ENCODE measurements at places on chromosomes 7 and 10.

DNA sequence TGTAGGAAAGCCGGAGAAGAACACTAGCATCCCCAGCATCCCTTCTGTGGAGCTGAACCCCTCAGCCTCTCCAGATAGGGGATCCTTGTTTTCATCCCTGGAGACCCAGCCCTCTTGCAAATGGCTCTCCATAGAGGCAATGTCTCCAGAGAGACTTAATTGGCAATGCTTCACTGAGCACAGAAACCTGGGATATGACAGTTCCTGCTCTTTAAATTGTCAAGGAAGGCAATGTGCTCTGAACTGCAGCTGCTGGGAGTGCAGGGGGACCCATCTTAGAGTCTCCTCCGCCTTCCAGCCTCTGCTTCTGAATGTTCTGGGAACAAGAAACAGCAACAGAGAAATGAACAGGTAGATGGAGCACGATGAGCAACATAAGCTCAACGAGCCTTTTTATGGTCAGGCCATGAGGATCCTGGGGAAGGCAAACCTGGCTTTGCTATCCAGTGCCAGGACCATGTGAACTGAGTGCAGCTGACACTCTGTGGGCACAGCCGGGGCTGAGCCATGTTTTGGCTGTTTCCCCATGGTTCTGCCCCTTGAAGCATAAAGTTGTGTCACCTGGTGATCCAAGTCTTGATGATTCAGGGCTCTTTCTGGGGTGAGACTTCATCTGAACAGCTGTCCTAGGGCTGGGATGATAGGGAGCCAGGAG is 481.0 kb downstream of the PLXNA4 start:
- DNase-seq, result no peak

GRCh38 chr7:31735991-31736982 is 49.3 kb downstream of the PPP1R17 start:
- peak; percentile 36 for DNase-seq

DNA sequence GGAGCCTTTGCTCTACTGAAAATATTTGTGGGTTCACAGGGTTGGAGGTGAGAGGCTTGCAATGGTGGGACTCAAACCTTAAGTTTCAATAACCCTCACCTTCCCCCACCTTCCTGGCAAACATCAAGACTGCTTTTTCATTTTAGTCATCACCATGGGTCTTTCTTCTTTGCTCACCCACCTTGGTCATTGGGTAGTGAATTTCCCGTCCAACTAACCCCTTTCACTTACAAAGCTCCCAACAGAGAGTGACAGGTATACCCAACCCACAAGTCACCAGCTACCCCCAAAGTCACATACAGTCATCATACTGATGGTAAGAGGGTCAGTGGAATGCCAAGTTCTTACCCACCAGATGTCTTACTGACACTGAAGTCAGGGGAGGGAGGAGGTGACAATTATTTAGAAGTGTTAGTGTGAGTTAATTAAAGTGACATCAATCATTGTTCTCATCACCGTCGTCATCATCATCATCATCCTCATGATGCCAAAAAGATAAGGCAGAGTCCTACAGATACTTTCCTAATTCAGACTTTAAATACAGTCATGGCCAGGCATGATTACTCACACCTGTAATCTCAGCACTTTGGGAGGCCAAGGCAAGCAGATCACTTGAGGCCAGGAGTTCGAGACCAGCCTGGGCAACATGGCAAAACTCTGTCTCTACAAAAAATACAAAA is 49.0 kb downstream of the PIK3AP1 start:
- no peak for DNase-seq

DNA sequence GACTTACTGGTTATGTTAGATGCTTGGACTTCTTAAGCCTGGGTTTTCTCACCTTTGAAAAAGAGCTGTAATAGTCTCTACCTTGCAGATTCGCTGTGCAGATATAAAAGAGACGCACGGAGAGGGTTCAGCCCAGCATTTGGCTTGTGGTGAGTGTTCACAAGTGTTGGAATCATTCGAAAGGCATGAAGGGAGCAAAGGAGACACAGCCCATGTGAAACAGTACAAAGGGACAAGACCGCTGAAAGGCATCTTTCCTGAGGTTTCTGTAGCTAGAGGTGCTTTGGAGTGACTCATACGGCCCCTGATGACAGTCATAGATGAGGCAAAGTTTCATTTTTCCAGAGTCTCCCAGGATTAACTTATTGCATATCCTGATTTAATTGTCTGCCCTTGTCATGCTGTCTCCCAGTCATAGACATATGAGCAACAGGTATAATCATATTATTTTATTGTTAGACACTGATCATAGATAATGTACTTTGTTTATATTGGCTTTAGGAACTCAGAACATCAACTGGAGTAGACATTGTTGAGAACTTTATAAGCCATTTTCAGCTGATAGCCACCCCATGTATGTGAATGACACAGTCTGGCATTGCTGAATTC is 171.1 kb downstream of the ADRA2A start:
- DNase-seq, result no peak

GRCh38 chr7:12123172-12123571 is 87.9 kb upstream of the TMEM106B start:
- no peak for DNase-seq
